ENCODE measurements at places on chromosomes 11 and 22.

- DNase-seq = no peak
Observed at GRCh38 chr11:512761-513595, 5.9 kb upstream of the RNH1 start.

- DNase-seq = no peak
Observed at GRCh38 chr11:3660960-3661359, 10.2 kb downstream of the CHRNA10 start.

- no peak for DNase-seq
Observed at GRCh38 chr11:16265022-16265421, 91.3 kb downstream of the SOX6 start.

DNA sequence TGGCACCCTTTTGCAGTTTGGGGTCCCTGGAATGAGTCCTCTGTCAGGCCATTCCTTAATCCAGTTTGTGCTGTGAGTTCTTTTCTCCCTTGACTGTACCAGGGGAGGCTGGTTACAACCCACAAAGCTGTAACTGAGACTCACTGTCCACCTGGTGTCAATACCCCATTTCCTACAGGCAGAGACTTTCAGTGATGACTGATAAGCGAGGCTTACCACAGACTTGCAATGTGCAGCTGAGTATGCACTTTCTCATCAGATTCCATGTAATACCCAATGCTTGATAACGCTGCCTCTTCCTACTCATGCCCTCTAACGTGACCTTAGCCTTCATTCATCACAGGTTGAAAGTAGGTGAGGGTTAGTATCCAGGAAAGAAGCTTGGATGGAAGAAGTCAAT, 120.1 kb downstream of the INSC start:
- no peak for DNase-seq

DNA sequence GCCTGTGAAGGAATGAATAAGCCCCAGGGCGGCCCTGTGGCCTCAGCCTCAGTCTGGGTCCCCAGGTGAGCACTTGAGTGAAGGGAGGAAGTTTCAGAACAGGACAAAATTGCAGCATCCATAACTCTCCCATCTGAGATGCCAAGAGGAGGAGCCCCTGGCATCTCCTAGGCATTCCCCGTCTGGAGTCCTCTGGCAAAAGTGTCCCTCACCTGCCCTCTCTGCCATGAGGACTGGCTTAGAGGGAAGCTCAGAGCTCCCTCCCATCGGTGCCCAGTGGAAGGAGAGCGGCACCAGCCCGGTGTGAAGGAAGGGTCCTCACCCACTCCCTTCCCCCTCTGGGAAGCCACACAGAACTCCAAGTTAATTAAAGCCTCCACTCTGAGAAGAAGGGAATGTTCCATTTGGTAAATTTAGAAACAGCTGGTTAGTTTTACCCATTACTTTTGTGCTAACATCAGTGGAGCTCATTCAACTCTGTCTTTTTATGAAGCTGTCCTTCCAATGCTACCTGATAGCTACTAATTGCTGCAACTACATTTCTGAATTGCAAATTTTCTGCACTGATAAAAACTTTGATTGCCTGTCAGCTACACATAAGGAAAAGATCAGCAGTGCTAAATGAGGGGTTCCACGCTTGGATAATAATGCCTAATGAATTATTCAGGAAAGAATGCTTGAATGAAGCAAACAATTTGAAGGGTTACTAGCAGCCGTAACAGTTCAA, 123.3 kb upstream of the RCN1 start:
- DNase-seq = no peak

Data from CD8-positive, alpha-beta T cell (primary cell).